DMS153 (cell line): ENCODE measurements at places on chromosomes 7 and 10.
A peak's percentile ranks its signal among the peaks of the same experiment; 100 is the strongest.

- DNase-seq, result no peak
These were observed 33.0 kb downstream of the WIPF3 start for GRCh38 chr7:29839302-29839701.

GRCh38 chr7:78014401-78014800, 215.8 kb downstream of the PHTF2 start:
- no peak for DNase-seq

- DNase-seq, result no peak
These were observed 46.1 kb downstream of the COL28A1 start for GRCh38 chr7:7489546-7489945.

DNA sequence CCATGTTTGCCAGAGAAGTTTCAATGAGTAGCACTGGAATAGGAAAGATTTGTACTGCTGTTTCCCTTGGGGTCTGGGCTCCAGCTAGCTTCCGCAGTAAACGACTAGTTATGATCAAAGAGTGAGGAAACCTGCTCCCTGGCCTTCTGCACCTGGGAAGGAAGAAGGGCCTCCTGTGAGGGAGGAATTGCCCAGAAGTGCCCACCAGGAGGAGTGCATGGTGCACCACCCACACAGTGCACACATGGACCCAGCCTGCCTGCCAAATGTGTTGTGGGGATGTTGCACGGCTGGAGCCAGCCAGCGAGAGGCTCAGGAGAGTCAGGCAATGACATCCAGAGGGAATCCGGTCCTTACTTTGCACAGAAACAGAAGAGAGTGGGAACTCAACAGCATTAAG, 27.0 kb upstream of the FAM107B start:
- DNase-seq, result no peak

GRCh38 chr10:48608279-48608681, 3.4 kb upstream of the ARHGAP22 start:
- DNase-seq, result peak; percentile 49

GRCh38 chr10:70726909-70727495, 54.7 kb downstream of the ADAMTS14 start:
- no peak for DNase-seq

DNA sequence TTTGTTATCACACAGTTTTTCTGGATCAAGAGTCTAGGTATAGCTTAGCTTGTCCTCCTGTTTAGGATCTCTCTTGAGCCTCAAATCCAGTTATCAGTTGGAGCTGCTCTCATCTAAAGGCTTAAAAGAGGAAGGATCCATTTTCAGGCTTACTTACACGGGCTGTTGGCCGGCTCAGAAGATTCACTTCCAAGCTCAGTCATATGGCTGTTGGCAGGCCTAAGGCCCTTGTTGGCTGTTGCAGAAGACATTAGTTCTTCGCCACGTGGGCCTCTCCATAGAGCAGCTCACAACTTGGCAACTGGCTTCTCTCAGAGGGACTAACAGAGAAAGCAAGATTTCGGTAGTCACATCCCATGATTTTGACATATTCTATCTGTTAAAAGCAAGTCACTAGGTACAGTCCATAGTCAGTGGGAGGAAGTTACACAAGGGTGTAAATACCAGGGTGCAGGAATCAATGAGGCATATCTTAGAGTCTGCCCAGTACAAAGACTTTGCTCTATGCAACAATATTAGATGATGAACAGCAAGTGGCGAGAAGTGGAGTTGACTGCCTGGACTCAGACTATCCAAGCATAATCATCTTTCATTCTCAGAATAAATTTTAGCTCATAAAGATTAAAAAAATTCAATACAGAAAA, 280.1 kb upstream of the MBL2 start:
- DNase-seq, result no peak

GRCh38 chr7:110205899-110206298, 885.0 kb upstream of the LRRN3 start:
- DNase-seq, result no peak

- DNase-seq, result no peak
These were observed 15.3 kb upstream of the PAX2 start for GRCh38 chr10:100729862-100730724.
